Hematopoietic multipotent progenitor cell treated with erythropoietin and hydrocortisone succinate and interleukin-3 and kit ligand, for 6 days (in vitro differentiated cells): ENCODE measurements at places on chromosomes 12 and 14.

DNA sequence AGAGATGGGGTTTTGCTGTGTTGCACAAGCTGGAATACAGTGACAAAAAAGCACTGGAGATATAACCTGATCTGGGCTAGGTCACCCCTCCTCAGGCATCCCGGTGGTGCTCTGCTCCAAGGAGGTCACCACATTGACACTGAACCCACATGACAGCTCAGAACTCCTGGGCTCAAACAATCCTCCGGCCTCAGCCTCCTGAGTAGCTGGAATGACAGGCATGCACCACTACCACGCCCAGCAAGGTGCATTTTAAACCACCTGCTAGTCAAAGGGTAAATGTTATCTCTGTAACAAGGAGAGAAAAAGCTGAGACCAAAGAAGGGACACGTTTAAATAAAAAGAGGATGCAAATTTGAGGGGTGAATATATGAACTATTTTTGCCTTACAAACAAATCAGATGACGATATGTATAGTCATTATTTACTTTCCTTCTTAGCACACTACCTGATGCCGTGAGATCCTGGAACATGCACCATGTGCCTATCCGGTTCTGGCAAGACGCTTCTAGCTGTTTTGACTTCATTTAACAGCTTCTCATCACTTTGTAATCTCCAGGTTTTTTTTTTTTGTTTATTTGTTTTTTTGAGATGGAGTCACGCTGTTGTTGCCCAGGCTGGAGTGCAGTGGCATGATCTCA, 135.1 kb downstream of the PPM1H start:
- no peak for DNase-seq

DNA sequence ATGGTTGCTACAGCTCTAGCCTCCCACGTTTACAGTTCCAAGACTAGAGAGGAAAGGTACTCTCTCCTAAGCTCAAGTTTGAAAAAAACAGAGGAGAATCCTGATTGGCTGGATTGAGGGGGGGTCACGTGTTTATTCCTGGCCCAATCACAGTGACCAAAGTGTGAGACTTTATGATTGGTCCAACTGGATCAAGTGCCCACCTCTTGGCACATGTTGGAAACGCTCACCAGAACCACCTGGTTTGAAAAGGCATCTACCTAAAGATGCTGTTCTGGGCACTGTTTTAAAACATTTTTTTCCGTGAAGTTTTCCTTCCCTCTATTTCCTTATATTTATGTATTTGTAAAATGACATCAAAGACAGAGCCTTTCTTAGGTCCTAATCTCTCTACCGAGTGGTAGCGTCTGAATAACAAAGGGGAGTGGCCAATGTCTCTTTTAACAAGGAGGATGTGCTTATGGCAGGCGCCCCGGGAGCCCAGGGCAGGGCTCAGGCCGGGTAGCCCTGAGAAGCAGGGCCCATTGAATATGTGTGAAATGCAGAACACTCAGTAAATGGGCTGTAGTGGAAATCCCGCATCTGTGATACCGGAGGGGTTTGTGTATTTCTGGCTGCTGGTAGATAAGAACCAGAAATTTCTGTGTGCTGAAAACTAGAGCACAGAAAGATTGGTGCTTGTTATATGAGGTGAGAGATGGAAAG, 146.2 kb downstream of the ATP23 start:
- DNase-seq, result no peak

- peak; percentile 72 for DNase-seq
Measured at GRCh38 chr14:103185051-103186029, 62.1 kb downstream of the TNFAIP2 start.

GRCh38 chr14:93430315-93431035, at the start of gene UNC79:
UNC79 (plus strand) TSS chr14:93430939; CDS start chr14:93431030, 91 bp downstream.
- DNase-seq, result no peak

GRCh38 chr14:102824832-102825231, 47.6 kb downstream of the TRAF3 start:
- DNase-seq, result no peak

GRCh38 chr12:30021051-30021833, 237.5 kb upstream of the TMTC1 start:
- DNase-seq, result no peak

DNA sequence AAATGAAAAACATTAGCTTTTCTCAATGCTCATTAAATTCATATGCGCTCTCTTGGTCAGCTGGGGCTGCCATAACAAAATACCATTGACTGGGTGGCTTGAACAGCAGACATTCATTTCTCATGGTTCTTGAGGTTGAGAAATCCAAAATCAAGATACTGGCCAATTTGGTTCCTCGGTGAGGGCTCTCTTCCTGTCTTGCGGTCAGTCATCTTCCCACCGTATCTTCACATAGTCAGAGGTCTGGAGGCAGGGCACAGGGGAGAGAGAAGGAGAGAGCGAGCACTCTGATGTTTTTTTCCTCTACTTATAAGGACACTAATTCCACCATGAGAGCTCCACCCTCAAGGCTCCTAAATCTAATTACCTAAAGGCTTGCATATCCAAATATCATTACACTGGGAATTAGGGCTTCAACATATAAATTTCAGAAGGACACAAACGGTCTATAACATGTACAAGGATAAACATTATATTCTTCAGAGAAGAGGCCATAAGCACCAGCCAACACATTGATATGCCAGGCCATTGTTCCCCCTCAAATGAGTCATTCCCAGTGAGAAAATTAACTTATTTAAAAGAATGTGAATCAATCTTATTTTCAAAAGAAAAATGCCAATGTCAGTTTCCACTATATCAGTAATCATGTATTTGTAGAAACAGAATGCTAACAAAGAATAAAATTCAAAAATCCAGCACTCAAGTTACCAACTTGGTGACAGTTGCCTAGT, 152.2 kb downstream of the BTG1 start:
- peak; percentile 34 for DNase-seq

DNA sequence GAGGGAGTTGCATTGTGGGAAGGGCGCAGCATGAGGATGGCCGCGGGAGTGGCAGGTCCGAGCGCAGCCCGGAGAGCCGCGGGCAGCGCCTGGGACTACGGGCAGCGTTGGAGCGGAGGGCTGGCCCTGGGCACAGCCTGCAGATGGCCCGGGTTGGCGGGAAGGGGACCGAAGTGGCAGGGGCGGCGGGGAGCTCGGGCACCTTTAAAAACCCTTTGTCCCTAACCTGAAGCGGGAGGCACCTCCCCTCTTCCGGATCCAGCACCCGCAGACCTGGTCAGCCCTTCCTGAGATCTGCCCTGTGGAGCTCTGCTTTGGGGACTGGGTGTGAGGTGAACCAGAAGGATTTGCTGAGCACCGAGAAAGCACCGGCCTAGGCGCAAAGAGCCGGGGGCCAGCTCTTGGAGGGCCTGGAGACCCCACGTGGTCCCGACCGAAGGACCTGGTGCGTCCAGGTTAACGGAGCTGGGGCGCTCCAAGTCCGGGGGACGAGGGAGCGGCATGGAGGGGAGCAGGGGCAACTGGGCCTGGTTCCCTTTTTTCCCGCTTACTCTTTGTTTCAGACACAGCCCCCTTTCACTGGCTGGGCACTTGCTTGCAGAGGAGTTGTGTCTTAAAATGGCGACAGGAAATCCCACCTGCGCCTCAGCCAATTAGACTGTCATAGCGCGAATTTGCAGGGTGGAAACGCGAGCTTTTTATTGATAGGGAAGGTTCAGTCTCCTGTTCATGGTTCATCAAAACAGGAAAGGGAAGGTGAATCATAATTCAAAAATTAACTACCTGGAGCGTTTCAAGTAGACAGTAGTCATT, 792 bp upstream of the SLC38A1 start:
- peak; percentile 57 for DNase-seq

- DNase-seq, result no peak
Measured at GRCh38 chr12:122949405-122949804, 16.9 kb downstream of the ABCB9 start.

DNA sequence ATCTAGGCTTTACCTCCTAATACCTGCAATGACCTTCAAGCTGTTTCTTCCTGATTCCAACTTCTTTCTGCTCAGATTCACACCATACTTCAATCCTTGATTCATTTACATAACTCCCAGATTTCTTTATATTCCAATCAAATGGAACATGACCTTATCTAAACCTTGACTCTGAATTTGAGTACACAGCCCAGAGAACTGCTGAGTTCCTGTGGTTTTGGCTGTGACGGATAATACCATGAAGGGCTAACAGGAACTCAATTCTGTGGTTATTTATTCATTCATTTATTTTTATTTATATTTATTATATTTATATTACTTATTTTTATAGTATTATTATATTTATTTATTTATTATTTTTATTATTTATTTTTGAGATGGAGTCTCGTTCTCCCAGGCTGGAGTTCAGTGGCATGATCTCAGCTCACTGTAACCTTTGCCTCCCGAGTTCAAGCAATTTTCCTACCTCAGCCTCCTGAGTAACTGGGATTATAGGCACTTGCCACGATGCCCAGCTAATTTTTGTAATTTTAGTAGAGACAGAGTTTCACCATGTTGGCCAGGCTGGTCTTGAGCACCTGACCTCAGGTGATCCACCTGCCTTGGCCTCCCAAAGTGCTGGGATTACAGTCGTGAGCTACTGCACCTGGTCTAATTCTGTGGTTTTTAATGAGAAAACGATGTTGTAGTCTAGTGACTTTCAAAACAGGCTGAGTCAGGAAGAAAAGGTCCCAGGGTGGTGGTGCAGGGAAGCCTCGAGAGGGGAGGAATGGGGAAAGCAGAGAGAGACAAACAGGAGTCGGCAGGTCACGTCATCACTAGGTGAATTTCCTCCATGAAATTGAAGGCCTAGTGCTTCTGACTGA, 11.7 kb downstream of the APOLD1 start:
- DNase-seq, result no peak

GRCh38 chr12:107102294-107102693, 8.9 kb upstream of the CRY1 start:
- no peak for DNase-seq

DNA sequence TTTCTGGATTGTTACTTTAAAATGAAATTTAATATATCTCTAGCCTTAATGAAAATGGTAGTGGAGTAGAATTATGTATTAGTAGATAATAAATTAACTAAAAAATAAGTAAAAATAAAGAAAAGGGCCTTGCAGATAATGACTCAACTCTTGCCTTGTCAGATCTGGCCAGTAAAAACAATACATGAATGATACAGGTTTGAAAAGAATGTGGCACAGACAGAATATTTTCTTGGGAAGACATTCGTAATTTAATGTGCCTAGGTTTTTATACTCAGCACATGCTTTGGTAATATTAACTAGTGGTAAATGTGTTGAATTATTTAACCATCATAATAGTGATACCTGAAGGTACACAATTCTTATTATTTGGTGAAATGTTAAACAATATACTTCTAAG, 28.3 kb downstream of the ATF7IP start:
- DNase-seq, result no peak

GRCh38 chr14:29836395-29836794, 91.3 kb downstream of the PRKD1 start:
- no peak for DNase-seq

DNA sequence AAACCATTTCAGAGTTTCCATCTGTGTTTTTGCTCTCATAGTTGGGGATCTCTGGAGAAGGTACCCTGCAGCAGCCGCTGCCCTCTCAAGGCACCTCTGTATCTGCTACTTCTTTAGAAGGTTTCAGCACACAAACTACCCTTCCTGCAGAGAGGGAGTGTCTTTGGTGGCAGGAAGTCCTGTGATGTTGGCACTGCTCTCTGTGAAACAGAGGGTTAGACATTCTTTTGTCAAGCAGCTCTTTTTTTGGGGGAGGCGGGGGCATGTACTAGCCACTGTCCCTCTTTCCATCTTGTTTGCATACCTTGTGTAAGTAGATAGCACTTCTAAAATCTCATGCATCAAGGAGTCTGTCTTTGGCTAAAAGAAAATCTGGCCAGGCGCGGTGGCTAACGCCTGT, 352.6 kb downstream of the BMP4 start:
- DNase-seq, result no peak

DNA sequence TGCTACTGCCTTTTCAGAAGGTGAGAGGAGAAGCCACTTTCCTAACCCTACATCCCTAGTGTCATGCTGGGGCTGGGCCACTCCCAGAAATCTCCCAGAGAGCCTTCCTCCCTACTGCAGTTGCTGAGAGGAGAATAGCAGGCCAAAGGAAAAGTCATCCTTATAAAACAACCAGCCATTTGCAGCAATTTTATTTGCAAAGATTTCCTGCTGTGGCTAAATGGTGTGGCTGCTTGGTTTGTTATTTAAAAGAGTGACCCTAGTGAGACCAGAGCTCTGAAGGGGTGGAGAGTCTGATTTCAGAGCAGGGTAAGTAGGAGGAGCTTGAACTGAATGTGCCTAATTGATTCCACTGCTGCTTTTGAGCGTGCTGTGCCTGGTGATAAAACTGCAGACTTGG, 232.0 kb downstream of the GRIN2B start:
- no peak for DNase-seq

DNA sequence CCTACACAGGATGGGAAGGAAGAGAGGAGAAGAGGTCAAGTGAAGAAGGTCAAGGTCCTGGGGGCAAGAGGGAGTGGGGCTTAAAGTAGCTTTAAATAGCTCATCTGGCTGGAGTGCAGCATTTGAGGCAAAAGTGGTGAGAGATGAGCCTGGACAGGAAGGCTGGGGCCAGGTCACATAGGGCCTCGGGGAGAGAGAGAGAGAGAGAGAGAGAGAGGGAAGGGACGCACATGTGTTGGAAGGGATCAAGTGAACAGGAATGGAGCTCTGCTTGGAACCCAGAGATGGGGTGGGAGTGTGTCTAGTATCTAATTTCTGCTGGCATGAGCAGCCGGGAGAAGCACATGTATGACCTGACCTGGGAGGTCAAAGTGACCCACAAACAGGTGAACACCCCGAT, 407.5 kb downstream of the MED13L start:
- no peak for DNase-seq

GRCh38 chr14:100994082-100994481, 90.6 kb upstream of the RTL1 start:
- DNase-seq, result no peak

DNA sequence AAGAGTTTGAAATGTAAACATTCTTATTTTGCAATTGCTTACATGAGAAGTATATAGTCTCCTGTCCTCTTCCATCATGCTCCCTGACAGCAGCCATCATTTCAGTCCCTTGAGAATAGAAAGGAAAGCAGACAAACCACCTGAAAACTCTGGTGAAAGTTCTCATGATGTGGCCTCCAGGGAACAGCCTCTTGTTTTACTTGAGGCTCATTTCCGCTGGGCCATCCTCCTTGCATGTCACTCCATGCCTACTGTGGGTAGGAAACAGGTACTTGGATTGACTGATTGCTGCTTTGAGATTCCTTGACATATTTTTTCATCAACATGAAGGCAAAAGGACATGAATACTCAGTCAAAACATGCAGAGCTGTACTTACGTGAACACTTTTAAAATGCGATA, 6.0 kb downstream of the SYT1 start:
- no peak for DNase-seq

DNA sequence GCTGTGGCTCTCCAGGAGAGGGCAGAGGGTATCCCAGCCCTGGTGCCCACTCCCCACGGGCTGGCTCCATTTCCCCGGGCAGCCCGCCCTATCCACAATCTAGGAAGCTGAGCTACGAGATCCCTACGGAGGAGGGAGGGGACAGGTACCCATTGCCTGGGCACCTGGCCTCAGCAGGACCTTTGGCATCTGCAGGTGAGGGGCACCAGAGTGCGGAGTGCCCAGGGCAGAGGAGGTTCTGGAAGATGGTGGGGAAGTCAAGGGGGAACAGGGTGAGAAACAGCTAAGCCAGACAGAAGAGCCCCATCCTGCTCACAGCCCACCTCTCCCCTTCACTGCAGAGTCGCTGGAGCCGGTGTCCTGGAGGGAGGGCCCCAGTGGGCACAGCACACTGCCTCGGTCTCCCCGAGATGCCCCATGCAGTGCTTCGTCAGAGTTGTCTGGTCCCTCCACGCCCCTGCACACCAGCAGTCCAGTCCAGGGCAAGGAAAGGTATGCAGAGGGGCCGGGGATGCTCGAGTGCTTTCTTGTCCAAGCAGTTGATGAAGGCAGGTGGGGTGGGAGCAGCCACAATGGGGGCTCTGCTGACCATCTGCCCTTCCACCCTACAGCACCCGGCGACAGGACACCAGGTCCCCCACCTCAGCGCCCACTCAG, 10.3 kb downstream of the TNS2 start:
- DNase-seq, result no peak
